Fibroblast of skin of abdomen (primary cell): ENCODE measurements at places on chromosomes 12 and 14.

- DNase-seq = no peak
Measured at GRCh38 chr14:69531135-69531534, 43.5 kb downstream of the CCDC177 start.

GRCh38 chr12:11967376-11968047 lies 103.2 kb upstream of the BCL2L14 start:
- DNase-seq = no peak

- DNase-seq = no peak
Measured at GRCh38 chr12:18620986-18621385, 116.8 kb downstream of the PLCZ1 start.

GRCh38 chr12:26196421-26196716 lies 996 bp downstream of the SSPN start:
- peak; percentile 14 for DNase-seq

- DNase-seq = no peak
Measured at GRCh38 chr12:121579190-121579791, 1.5 kb downstream of the KDM2B start.

GRCh38 chr12:67804168-67804567 lies 155.6 kb downstream of the DYRK2 start:
- DNase-seq = no peak

- DNase-seq = peak; percentile 20
Measured at GRCh38 chr12:71295953-71296352, 138.2 kb upstream of the TSPAN8 start.

- DNase-seq = no peak
Measured at GRCh38 chr14:49868720-49869114, 16.1 kb upstream of the NEMF start.

- DNase-seq = no peak
Measured at GRCh38 chr12:29655861-29656260, 127.9 kb downstream of the TMTC1 start.

DNA sequence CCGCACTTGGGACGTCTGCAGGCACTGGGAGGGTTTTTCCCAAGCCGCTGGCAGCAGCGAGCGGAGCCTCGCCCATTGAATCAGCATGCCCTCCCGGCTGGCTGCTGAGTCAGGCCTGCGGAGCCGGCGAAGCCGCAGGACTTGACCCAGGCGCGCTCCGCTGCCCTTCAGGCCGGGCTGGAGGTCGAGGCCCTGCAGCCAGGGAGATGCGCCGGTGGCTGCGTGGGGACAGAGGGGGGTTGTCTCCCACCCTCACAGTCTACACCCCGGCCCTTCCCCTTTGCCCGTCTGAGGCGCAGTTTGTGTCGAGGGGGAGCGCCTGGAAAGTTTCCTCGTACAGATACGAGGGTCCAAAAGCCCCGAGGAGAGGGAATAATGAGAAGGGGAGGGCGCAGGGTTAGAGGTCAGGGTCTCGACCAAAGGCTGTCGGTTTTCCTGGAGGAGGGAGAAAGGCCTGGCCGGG lies 759 bp upstream of the KLC1 start:
- DNase-seq = peak; percentile 59
